ENCODE measurements at places on chromosomes 16 and 17. TPM values are rescaled to one million over a fixed set of nuclear protein-coding genes. Genes with fewer than 3 reads are reported as not detected.

- H3K27me3 ChIP-seq: no peaks in the 10 kb centered on the region
- no peak overlapping the region for H3K4me3 ChIP-seq
- H3K27ac ChIP-seq: no peak overlapping the region
These were observed 91.5 kb downstream of the SNX11 start for GRCh38 chr17:48198950-48199541.

GRCh38 chr17:82065638-82066303 lies at the start of gene DUS1L:
Gene DUS1L (minus strand): TSS chr17:82065804. CDS start chr17:82065059, 745 bp downstream.
- peaks cover 18% of the 10 kb centered on the region for H3K36me3 ChIP-seq
- H3K4me3 ChIP-seq: peak within 1 kb of the TSS; percentile 81
- peaks cover 34% of the 10 kb centered on the region for H3K4me1 ChIP-seq
- H3K27ac ChIP-seq: peak within 1 kb of the TSS; percentile 65

DNA sequence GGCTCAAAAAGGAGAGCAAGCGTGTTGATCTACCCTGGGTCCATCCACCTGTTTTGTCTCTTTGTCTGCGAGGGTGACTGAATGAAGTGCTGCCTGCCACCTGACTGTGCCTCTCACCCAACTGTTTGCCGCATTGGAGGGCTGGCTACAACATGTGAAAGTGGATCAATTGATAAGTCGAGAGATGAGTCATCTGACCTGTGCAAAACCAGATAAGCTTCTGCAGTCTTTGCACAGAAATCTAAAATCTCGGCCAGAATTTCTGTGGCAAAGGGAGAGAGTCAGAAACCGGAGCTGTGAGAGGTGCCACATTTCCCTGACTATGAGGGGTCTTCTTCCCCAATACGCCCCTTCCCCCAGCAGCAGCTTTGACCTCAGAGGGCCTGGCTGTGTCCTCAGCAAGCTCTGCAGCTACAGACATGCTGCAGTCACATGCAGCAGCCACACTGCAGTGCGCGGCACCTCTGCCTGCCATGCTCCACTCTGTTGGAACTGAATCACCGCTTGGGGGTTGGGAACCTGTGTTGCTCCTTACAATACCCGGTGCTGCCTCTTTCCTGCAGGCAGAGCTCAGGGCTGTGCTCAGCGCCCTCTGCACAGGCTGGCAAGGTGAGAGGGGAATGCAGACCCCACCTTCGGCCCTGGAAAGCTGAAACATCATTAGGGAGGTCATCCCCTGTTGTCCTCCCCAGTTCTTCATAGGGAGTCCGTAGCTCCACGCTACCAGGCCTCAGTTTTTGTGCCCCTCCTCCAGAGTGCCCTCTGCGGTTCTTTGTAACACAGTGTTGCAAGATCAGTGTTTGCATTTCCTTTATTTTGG lies 16.2 kb upstream of the HAS3 start:
- no peak overlapping the region for H3K4me3 ChIP-seq
- peaks cover 10% of the 10 kb centered on the region for H3K4me1 ChIP-seq
- DNase-seq: no peak
- H3K27ac ChIP-seq: no peak overlapping the region

Gene TEKT5
- not detected for total RNA-seq

- no peak overlapping the region for H3K27ac ChIP-seq
- DNase-seq: no peak
- H3K27me3 ChIP-seq: no peaks in the 10 kb centered on the region
These were observed 5.7 kb upstream of the STAT5A start for GRCh38 chr17:42282478-42283080.

DNA sequence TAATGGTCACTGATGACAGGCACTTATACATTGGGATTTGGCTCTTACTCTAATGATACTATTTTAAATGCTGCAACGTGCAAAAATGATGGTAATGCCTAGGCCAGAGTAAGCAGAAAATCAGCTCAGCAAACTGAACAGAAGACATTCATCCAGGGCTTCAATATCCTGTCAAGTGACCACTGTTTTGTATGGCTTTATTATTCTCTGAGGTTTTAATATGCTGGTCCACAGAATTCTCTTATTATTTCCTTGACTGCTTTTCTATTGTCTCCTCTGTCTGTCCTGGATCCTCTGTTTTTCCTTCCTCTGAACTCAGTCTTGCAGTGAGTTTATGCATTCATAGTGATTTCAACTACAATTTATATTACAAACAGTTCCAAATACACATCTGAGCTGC lies 90.8 kb upstream of the PMFBP1 start:
- no peak overlapping the region for H3K4me3 ChIP-seq
- DNase-seq: no peak
- H3K27ac ChIP-seq: no peak overlapping the region
- H3K4me1 ChIP-seq: no peaks in the 10 kb centered on the region
- no peaks in the 10 kb centered on the region for H3K36me3 ChIP-seq

DNA sequence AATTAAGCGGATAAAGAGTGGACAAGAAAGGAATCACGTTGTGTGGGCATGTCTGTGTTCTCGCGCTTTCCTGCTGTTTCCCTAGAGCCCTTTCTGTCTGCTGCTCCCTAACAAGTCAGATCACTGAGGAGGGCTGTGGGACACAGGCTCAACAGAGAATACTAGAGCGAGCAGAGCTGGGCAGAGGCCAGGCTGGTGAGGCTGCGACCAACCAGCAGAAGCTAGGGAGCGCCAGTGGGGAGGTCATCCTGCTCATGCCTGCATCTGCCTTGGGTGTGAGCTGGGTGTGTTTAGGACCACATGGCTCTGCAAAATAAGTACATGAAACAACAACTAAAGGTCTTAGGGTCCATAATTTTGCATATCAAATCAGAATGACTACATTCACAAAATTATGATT lies 11.5 kb upstream of the FOXJ1 start:
- H3K36me3 ChIP-seq: peaks cover 38% of the 10 kb centered on the region
- no peak overlapping the region for H3K4me3 ChIP-seq
- no peak for DNase-seq
- H3K27ac ChIP-seq: peak overlapping the region; percentile 72
- H3K4me1 ChIP-seq: peaks cover 36% of the 10 kb centered on the region
- no peaks in the 10 kb centered on the region for H3K27me3 ChIP-seq

GRCh38 chr17:18004345-18004744 lies 31.7 kb downstream of the DRC3 start:
- no peak for DNase-seq
- no peaks in the 10 kb centered on the region for H3K4me1 ChIP-seq
- no peaks in the 10 kb centered on the region for H3K27me3 ChIP-seq
- H3K27ac ChIP-seq: no peak overlapping the region

GRCh38 chr16:72987480-72987901 lies 60.4 kb downstream of the ZFHX3 start:
- no peaks in the 10 kb centered on the region for H3K4me1 ChIP-seq
- H3K27ac ChIP-seq: no peak overlapping the region
- no peaks in the 10 kb centered on the region for H3K27me3 ChIP-seq
- H3K4me3 ChIP-seq: no peak overlapping the region
- DNase-seq: no peak

- no peaks in the 10 kb centered on the region for H3K36me3 ChIP-seq
- no peak overlapping the region for H3K4me3 ChIP-seq
- no peak for DNase-seq
- no peaks in the 10 kb centered on the region for H3K27me3 ChIP-seq
- peaks cover 15% of the 10 kb centered on the region for H3K4me1 ChIP-seq
These were observed 22.7 kb downstream of the TRPV3 start for GRCh38 chr17:3534881-3535252.

Gene SOX8
- total RNA-seq: 2.3 TPM

DNA sequence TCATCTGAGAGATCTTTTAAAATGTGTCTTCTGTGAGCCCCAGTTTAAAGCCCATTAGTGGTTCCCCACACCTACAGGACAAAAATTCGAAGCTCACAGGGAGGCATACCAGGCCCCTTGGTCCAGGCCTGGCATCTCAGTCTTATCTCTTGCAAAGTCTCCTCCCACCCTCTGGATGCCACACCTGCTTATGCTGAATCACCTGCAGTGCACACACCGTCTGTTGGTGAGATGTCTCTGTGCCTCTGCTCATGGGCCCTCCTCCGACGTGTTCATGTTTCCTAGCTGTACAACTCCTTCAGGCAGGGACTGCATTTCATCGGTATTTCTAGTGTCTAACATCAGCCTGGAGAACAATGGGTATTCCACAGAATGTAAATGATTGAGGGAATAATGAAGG lies 41.6 kb downstream of the RNF157 start:
- no peak for DNase-seq
- peaks cover 11% of the 10 kb centered on the region for H3K36me3 ChIP-seq
- peaks cover 75% of the 10 kb centered on the region for H3K4me1 ChIP-seq

- peak within 1 kb of the TSS; percentile 86 for H3K27ac ChIP-seq
- H3K4me3 ChIP-seq: peak within 1 kb of the TSS; percentile 93
- H3K27me3 ChIP-seq: no peaks in the 10 kb centered on the region
These were observed at the start of gene DERL2 for GRCh38 chr17:5485270-5486205. Gene DERL2 (minus strand): TSS chr17:5486178. CDS start chr17:5486161, 17 bp downstream.

DNA sequence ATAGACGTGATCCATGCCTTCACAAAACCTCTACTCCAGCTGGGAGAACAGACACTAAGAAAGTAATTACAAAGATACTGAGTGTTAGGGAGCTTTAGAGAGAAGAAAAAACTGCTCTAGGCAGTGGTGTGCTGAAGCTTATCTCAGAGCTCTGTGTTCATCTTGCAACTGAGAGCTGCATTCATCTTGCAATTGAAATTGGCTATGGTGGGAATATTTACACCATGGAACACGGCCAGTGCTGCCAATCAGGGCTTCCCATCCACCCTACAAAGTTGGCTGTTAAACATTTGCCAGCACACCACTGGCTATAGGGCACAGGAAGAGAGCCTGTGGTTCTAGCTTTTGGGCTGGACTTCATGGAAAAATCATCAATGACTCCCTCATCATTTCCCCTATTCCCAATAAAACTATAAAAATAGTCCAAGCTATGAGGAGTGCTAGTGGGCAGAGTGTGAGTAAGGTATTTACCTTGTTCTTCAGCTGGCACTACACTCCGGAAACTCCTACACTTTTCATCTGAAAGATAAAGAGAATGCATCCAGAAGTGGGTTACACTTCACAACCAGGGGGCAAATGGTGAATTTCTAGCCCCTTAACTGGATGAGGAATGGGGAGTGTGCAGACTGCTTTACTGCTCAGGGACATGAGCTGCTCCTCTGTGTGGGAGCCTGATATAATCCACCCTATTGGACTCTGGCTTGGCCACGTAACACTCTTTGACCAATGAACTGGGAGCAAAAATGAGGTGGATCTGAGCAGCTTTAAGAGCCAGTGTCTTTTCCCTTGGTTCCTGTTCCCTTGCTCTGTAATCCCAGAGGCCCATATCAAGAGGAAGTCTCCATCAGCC lies 11.6 kb downstream of the GSG1L2 start:
- DNase-seq: no peak
- H3K27ac ChIP-seq: no peak overlapping the region
- no peaks in the 10 kb centered on the region for H3K4me1 ChIP-seq

DNA sequence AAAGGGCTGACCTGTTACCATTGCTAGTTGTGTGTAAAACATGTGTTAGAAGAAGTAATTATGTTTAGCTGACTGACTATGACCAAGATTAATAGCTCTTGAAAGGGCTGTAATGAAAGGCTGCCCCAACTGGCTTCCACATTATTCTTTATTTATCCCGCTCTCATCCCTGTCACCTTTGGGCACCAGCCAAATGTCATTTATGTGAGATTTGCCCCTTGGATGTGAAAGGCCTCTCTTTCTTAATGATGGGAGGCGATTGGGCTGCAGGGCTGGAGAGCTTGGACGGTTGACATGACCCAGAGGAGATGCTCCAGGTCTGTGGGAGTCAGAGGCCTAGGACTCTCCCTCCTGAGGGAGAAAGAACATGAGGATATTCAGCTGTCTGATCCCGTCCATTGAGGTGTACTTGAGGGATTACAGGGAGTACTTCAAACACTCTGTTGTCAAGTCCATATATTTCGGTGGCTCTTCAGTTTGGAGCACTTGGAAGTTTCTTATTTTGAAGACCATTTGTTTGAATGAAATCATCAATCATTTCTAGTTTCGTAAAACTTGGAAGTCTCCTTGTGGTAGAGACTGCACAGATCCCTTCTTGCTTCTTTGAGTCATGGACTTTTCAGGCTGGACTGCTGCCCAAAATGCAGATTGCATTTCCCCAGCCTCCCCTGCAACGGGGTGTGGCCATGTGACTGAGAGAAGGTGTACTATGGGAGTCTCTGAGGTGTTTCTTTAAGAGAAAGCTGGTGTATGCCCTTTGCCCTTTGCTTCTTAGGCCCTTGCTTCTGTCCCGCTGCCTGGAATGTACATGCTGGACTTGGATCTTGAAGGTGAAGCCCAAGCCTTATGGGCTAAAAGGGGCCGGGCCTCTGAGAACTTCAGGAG lies 51.3 kb downstream of the FTO start:
- no peak overlapping the region for H3K27ac ChIP-seq
- H3K4me1 ChIP-seq: no peaks in the 10 kb centered on the region
- no peaks in the 10 kb centered on the region for H3K36me3 ChIP-seq
- no peak overlapping the region for H3K4me3 ChIP-seq
- DNase-seq: no peak
- H3K27me3 ChIP-seq: no peaks in the 10 kb centered on the region

DNA sequence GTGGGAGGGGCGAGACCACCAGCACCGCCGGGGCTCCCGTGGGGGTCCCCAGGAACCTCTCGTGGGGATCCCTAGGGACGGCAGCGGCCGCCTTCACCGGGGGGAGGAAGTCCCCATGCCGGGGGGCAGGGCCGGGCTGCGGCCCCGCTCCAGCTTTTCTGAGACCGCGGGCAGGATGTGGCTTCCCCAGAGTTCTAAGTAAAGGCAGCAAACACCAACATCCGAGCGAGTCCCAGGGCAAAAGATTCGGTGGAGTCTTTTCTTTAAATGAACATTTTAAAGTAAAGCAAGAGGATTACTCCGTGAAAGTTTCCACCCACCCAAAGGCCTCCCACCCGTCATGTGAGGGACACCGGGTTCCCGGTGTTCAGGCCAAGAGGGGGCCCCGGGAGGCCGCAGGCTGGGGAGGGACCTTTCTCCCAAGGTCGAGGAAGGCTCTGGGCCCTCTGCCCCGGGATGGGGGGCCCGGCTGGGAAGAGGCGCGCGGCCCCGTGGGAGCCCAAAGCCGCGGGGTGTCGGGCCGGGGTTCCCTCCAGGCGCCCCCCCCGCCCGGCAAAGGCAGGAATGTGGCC lies 137.2 kb upstream of the RPH3AL start:
- peak overlapping the region; percentile 55 for H3K27ac ChIP-seq
- no peaks in the 10 kb centered on the region for H3K36me3 ChIP-seq
- peak; percentile 60 for DNase-seq
- H3K4me3 ChIP-seq: peak overlapping the region; percentile 61

DNA sequence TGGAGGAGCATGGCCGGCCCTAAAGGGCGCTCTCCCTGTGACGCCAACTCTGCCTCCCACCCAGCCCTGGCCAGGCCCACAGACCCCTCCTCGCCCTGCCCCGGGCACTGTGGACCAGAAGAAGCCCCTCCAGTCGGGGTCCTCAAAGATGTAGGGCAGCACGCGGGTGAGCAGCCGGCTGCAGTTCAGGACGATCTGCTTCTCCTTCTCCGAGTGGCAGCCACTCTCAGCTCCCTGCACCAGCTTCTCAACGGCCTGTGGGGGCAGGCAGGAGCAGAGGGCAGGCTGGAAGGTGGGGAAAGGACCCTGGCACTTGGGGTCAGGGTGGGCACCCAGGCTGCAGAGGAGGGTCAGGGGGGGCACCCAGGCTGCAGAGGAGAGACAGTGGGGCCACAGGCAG lies 8.9 kb downstream of the HID1 start:
- no peak for DNase-seq
- no peak overlapping the region for H3K27ac ChIP-seq
- H3K4me3 ChIP-seq: no peak overlapping the region
- H3K27me3 ChIP-seq: no peaks in the 10 kb centered on the region

Gene TMEM98
- total RNA-seq: not detected

Measured in CD4-positive, alpha-beta T cell (primary cell).